ENCODE measurements at places on chromosomes 4 and X. TPM values are rescaled to one million over a fixed set of nuclear protein-coding genes. Genes with fewer than 3 reads are reported as not detected.

Gene HMGN5
- 29.4 TPM for total RNA-seq

Gene KLKB1
- 0.98 TPM for total RNA-seq

Gene KLB
- 4.4 TPM for total RNA-seq

DNA sequence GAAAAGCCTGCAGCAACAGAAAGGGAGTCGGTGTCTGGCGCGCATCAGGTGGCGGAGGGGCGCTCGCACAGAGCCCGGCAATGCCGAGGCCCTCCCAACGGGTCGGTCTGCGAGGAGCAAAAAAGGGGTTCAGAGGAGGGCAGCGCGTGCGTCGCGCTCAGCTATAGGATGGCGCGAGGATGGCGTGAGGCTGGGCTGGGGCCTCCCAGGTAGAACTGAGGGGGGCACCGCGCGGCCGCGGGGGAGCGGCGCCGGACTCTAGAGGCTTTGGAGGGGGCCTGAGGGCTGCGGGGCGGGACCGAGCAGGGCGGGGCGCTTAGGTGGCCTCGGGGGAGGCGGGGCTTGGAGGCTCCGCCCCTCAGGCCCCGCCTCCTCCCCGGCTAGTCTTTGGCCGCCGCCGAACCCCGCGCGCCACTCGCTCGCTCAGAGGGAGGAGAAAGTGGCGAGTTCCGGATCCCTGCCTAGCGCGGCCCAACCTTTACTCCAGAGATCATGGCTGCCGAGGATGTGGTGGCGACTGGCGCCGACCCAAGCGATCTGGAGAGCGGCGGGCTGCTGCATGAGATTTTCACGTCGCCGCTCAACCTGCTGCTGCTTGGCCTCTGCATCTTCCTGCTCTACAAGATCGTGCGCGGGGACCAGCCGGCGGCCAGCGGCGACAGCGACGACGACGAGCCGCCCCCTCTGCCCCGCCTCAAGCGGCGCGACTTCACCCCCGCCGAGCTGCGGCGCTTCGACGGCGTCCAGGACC, at the start of gene PGRMC1:
PGRMC1 (plus strand) TSS at position 414 of the 751 bp plus-strand sequence; CDS start at position 493, 79 bp downstream.
- H3K27ac ChIP-seq = peak within 1 kb of the TSS; percentile 94
- peak within 1 kb of the TSS; percentile 43 for H3K4me3 ChIP-seq
- H3K36me3 ChIP-seq = no peaks in the 10 kb centered on the region
- peak; percentile 70 for DNase-seq
- H3K27me3 ChIP-seq = peaks cover 8% of the 10 kb centered on the region

DNA sequence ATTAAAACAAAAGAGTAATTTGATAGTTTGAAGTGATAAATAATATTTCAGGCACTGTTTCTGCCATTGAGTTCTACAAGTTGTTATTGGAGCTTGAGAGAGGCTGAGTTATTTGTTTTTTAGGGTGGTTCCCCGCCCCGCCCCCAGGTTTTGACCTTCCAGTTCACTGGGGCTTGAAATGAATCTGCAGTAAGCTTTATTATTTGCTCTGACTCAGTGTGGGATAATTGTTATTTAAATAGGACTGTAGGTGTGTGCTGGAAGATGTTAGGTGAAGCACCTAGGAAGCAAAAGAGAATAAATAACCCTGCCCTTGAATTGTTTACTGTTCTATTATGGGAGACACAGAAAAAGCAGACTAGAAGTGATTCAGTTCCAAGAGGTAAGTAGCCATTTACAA, 81.2 kb upstream of the KCNIP4 start:
- DNase-seq = no peak
- no peak overlapping the region for H3K4me3 ChIP-seq
- H3K36me3 ChIP-seq = no peaks in the 10 kb centered on the region
- H3K27ac ChIP-seq = no peak overlapping the region

DNA sequence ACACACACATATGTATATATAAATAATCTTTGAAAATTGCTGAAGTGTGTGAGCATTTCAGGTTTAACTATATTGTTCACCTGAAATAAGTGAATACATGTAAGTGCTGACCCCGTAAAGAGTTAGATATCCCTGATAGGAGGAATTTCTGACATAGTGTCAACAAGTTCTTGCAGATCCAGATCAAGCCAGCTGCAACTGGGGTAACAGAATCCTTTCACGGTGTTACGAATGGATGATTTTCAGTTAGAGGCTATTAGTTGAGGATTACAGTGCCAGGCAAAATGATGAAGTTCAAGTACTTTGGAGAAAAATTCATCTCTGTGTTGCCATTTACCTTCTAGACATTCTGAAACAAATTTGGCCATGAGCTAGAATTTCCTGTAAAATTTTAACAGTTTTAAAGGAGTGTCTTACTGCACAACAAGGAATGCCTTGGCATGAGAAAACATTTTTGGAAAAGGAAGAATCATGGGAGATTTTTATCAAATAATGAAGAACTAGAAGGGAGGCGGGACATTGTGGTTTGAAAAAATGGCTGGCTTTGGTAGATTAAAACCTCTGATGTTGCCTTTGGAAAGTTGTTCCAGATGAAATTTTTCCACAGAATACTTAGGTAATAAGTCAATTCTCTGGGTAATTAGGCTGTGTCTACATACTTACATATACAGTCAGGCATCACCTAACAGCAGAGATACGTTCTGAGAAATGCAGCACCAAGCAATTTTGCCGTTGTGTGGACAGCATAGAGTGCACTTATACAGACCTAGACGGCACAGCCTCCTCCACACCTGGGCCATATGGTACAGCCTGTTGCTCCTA, 84.4 kb upstream of the FAT1 start:
- no peak overlapping the region for H3K27ac ChIP-seq
- no peaks in the 10 kb centered on the region for H3K27me3 ChIP-seq
- no peaks in the 10 kb centered on the region for H3K36me3 ChIP-seq
- no peak overlapping the region for H3K4me3 ChIP-seq

GRCh38 chr4:147975325-147975724, 243.4 kb downstream of the ARHGAP10 start:
- DNase-seq = no peak
- H3K4me1 ChIP-seq = peaks cover 31% of the 10 kb centered on the region
- no peaks in the 10 kb centered on the region for H3K36me3 ChIP-seq
- H3K27me3 ChIP-seq = no peaks in the 10 kb centered on the region
- H3K27ac ChIP-seq = no peak overlapping the region

GRCh38 chr4:90159193-90159592, 32.0 kb downstream of the CCSER1 start:
- no peaks in the 10 kb centered on the region for H3K4me1 ChIP-seq
- H3K27ac ChIP-seq = no peak overlapping the region
- H3K27me3 ChIP-seq = no peaks in the 10 kb centered on the region
- H3K4me3 ChIP-seq = no peak overlapping the region
- no peaks in the 10 kb centered on the region for H3K36me3 ChIP-seq

DNA sequence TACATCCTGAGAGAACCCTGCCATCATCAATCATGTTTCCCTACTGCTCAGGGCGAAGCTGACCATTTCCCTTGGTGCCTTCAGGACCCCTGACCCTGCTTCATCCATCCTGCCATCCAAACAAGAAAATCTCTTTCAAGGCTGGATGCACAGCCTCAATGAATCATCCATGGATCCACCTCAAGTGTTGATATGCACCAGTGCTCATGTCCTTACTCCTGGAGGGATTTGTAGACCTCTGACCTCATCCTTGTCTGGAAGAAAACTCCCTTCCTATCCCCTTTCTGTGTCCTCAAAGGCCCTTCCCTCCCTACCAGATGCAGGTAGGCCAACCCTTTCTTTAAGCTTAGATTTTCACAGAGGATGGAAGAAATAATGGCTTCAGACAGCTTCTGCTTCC, 24.6 kb downstream of the BEX3 start:
- no peak overlapping the region for H3K4me3 ChIP-seq
- H3K4me1 ChIP-seq = no peaks in the 10 kb centered on the region
- H3K36me3 ChIP-seq = no peaks in the 10 kb centered on the region
- no peak for DNase-seq
- peaks cover 17% of the 10 kb centered on the region for H3K27me3 ChIP-seq

- no peaks in the 10 kb centered on the region for H3K4me1 ChIP-seq
- no peak overlapping the region for H3K4me3 ChIP-seq
- H3K27ac ChIP-seq = peak overlapping the region; percentile 59
Observed at GRCh38 chrX:68842781-68843581, 14.2 kb downstream of the EFNB1 start.

DNA sequence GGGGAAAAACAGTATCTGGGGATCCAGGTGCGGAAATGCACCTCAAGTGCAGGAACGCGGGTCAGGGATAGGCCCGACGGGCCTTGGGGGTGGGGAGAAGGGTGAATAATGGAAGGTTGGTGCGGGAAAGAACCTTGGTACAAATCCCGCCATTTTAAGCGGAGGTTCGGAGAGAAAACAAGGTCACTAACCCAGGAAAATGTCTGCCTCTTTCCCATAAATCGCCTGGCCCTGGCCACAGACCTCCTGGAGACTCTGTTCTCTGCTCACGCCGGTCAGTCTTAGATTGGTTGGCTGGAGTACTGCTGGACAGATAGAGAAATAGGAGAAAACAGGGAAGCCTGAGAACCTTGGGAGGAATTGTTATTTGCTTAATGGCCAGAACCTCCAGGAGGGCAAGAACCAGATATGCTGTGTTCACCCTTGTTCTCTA, 897 bp upstream of the FBXL5 start:
- peak overlapping the region; percentile 99 for H3K27ac ChIP-seq
- H3K4me3 ChIP-seq = peak overlapping the region; percentile 87
- H3K27me3 ChIP-seq = no peaks in the 10 kb centered on the region

DNA sequence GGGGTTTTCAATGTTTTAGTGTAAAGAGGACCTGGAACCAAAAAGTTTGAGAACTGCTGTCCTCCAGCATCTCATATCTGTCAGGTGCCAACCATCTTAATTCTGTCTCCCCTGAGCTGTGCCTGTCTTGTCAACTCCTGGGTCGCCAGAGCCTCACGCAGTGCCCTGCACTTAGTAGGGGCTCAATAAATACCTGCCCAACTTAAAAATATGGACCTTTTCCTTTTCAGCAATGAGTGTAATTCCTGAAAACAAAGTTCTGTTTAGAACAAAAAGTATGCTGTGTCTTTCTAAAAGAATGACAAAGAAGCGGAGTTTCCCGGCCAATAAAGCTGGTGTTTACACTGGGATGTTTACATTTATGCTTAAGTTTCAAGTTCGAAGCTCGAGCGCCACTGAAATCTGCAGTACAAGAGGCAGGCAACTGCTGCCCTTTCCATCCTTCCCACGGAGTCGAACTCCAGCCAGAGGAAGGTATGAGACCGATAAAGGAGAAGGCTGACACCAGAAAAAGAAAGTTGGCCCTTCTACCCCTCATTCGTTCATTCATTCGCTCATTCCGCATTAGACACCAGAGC, 1.1 kb upstream of the HTATSF1 start:
- H3K27ac ChIP-seq = peak overlapping the region; percentile 99
- DNase-seq = no peak
- H3K27me3 ChIP-seq = peaks cover 7% of the 10 kb centered on the region
- peak overlapping the region; percentile 34 for H3K4me3 ChIP-seq
- H3K4me1 ChIP-seq = peaks cover 21% of the 10 kb centered on the region
- H3K36me3 ChIP-seq = peaks cover 4% of the 10 kb centered on the region

DNA sequence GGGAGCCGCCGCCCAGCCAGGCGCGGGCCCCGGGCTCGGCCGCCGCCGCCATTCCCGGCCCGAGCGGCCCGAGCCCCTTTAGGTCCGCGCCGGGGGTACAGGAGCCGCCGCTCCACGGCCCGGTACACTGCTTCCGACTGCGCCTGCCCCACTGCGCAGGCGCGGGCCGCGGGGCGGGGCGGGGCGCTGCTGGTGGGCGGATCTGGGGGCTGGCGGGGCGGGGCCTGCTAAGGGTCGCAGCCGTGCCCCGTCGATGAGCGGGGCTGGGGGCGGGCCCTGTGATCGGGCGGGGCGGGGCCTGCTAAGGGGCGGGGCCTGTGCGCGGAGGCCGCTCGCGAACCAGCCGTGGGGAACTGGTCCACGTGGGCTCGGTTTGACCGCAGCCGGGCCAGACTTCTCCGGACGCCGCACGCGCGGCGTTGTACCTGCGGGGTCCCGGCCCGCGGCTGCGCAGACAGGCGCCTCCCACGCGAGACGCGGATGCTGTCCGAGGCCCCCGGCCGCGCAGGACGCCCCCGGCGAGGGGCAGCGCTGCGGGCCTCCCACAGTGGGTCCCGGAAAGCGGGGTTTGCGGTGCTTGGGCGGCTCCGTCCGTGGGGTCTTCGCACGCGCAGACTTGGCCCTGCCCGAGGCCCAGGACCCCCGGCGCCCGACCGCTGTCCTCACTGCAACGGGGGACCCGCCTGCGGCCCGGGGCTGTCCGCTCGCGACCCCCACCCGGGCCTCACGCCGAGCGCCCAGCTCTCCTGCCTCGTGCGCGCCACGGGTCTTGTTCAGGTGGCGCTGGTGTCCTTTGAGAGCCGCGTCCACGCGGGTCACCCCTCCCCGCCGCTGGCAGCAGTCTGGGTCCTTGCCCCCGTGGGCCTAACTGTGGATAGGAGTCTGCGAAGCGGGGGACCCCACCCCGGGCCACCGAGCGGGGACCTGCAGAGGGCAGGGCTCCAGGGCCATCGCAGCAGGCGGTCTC, at the start of gene DGKQ:
DGKQ (minus strand) TSS at position 139 of the 967 bp plus-strand sequence; CDS start at position 52, 87 bp downstream.
- H3K4me3 ChIP-seq = peak within 1 kb of the TSS; percentile 95
- H3K27me3 ChIP-seq = no peaks in the 10 kb centered on the region
- peak within 1 kb of the TSS; percentile 72 for H3K27ac ChIP-seq
- H3K36me3 ChIP-seq = no peaks in the 10 kb centered on the region
- peak; percentile 80 for DNase-seq

Measured in tibial nerve (tissue), 4 donors.